ENCODE measurements at places on chromosomes 1 and 21. TPM values are rescaled to one million over a fixed set of nuclear protein-coding genes. Genes with fewer than 3 reads are reported as not detected.

Gene LCK
- not detected for total RNA-seq

Gene KIF26B
- 2.3 TPM for total RNA-seq

Gene AMY2A
- total RNA-seq, result not detected

Gene PRUNE1
- 10.8 TPM for total RNA-seq

Gene S100A7
- not detected for total RNA-seq

All from RPMI7951 (cell line).